ENCODE measurements at places on chromosomes 6 and 20. TPM values are rescaled to one million over a fixed set of nuclear protein-coding genes. Genes with fewer than 3 reads are reported as not detected.
A peak's percentile ranks its signal among the peaks of the same experiment; 100 is the strongest.

DNA sequence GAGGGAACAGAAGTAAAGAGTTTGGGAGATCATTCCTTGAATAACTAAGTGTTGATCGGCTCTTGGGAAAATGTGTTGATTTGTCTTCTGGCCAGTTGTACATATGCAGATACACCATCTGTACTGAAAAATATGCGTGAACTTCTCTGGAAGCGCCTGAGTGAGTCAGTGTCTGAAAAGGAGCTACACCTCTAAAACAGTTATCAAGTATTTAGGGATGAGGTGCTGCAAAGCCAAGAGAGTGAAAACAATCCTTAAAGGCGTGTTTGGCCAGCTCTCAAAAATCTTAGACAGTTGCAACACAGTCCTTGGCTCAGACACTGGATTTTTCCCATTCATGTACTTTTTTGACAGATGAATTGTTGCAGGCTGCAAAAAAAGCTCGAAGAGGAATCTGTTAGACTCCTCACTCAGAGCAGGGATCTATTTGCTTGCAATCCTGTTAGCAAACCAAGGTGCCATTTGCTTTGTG is 61.3 kb downstream of the BMP6 start:
- no peak for DNase-seq

- DNase-seq = no peak
Observed at GRCh38 chr20:12821249-12821648, 187.5 kb upstream of the SPTLC3 start.

GRCh38 chr6:156869980-156870398 is 92.8 kb downstream of the ARID1B start:
- DNase-seq = no peak

DNA sequence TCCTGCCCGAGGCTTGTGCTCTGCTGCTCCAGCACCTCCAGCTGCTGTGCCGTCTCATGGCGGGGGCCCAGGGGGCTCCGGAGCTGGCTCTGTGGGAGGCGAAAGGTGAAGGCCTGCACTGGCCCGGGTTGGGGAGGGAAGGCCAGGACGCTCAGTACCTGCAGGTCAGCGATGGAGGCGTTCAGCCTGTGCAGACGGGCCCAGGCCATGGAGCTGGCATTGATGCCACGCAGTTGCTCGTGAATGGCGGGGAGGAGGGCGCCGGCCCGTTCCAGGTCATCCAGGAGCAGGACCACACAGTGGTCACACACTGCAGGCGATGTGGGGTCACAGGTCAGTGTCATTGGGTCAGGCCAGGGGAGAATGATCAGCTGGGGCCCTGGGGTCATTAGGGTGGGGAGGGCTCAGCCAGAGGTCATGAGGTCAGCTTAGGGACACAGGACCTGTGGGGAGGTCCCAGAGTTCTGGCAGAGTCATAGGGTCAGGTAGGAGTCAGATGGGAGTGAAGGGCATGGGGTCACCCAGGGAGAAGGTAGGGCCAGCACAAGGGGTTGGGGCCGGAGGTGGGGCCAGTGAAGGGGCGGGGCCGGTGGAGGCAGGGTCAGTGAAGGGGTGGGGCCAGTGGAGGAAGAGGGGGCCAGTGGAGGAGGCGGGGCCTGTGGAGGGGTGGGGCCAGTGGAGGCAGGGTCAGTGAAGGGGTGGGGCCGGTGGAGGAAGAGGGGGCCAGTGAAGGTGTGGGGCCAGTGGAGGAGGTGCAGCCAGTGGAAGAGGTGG is 18.0 kb downstream of the ADRM1 start:
- peak; percentile 33 for DNase-seq

Gene DCDC2
- 0.51 TPM for total RNA-seq

- peak; percentile 30 for DNase-seq
Observed at GRCh38 chr6:8860671-8861070, 425.3 kb upstream of the SLC35B3 start.

- peak; percentile 56 for DNase-seq
Observed at GRCh38 chr6:3884007-3884745, 35.0 kb downstream of the FAM50B start.

DNA sequence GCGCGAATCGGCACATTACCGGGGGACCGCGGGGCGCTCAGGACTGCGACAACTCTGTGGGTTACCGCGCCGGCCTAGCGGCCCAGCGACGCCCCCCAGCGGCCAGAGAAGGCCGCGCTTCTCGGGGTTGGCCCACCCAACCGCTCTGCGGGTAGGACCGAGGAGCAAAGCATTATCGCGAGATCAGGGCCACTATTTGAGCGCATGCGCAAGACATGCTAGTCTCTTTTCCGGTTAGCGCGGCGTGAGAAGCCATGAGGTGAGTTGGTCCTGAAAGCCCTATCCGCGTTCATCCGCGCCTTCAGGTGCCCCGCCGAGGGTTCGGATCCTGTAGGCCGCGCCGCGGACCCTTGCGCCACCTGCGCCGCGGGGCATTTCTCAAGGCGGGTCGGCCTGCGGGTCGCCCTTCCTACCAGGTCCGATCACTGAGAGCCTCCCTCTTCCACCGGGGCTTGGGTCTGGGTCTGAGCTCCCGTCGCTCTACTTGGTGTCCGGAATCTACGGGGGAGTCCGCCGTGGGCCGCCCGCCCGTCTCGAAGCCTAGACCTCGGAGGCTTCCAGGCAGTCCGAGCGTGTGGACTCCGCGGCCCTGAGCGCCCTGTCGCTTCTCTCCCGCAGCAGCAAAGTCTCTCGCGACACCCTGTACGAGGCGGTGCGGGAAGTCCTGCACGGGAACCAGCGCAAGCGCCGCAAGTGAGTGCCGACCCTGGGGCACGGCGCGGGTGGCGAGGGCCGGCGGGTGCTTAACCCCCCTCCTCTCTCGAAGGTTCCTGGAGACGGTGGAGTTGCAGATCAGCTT is at the start of gene RPL10A:
Gene RPL10A (plus strand): TSS at position 221 of the 799 bp plus-strand sequence. CDS start 34 bp downstream, at position 255.
- peak; percentile 98 for DNase-seq

- peak; percentile 73 for DNase-seq
Observed at GRCh38 chr6:142842418-142843261, 102.3 kb downstream of the HIVEP2 start.

Gene BEND3
- 5.6 TPM for total RNA-seq

DNA sequence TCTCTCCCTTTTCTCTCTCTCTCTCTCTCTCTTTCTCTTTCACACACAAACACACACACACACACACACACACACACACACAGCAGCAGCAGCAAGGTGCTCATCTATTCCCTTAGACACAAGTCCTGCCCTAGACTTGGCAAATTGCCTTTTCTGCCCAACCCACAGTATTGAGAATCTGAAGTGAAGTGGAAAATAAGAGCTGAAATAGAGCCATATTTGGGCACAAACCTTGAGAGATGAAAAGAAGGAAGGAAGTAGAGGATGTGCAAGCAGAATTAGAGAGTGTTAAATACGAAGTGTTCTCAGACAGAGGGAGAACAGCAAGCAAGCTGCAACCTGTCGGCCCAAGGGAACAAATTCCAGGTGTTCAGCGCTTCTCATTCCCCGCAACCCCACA is 557.5 kb upstream of the NOX3 start:
- DNase-seq = no peak

Gene AGER
- total RNA-seq = 0.60 TPM

DNA sequence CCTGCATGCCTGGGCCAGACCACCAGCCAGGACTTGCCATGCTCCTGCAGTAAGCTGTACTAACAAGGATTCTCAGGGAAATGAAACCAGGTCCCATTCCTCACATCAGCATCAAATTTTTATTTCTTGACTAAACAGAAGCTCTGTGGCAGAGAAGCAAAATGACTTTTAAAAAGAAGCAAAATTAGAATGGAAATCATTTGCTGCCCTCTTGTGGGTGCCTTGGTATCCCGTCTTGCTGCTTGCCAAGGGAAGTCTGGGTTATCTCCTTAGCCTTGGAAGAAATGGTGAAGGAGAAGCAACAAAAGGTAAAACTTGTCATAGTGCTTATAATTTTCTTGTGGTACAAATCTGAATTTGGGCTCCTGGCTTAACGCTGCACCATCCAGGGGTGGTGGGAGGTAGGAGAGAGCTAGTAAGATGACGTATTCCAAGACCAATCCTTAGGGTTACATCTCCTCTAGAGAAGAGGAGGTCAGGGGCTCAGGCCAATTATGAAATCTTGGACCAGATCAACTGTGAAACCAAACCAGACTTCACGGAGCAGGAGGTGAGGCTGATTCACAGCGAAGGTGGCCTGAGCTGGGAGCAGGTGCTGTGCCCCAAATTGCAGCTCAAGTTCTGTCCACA is 107.5 kb downstream of the FAXC start:
- DNase-seq = peak; percentile 13

Gene SLC35D3
- not detected for total RNA-seq

Gene GLP1R
- not detected for total RNA-seq

Gene ESF1
- 26.9 TPM for total RNA-seq

Gene TP53TG5
- not detected for total RNA-seq

DNA sequence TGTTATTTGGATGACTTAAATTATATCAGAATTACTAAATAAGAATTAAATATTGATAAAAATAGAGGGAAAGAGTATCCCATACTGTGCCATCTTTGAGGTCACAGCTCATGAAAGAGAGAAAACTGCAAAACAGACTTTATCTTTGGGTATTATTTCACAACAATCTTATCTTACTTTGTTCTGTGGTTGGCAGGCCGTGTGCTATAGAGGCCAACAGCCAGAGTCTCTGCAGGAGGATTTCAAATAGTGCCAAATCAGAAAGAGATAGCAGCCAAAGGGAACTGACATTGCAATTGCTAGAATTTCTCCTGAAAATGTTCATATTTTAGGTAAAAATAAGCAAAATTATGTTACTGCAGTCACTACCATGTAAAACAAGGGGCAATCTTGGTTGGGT is 354.2 kb downstream of the GRIK2 start:
- DNase-seq = no peak

DNA sequence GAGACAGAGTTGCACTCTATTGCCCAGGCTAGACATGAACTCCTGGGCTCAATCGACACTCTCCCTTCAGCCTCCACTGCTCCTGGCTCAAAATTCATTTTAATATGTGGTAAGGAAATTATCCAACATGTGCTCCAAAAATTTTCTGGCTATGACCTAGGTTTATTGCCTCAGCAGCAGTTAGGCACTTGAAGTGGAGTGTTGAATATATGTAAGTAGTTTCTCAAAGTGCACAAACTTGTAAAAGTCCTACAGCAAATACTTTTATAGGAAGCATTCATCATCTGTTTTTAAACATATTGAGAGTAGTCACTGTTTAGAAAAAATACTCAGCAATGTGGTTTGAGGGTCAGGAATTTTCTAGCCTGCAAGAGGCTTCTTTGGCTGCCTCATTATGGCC is 13.2 kb downstream of the FILIP1 start:
- no peak for DNase-seq

- no peak for DNase-seq
Observed at GRCh38 chr6:1708122-1708521, 98.4 kb downstream of the FOXC1 start.

Gene C20orf144
- not detected for total RNA-seq

Gene LST1
- total RNA-seq = 0.09 TPM

Gene MYH7B
- not detected for total RNA-seq

- no peak for DNase-seq
Observed at GRCh38 chr6:36986704-36987047, 680 bp upstream of the MTCH1 start.

Gene FNDC1
- under 0.01 TPM for total RNA-seq

All from Daoy (cell line).